ENCODE measurements at places on chromosomes 16 and 17.

GRCh38 chr16:28977703-28978662 lies 3.4 kb downstream of the SPNS1 start:
- no peak for DNase-seq

GRCh38 chr17:1905190-1905913 lies 75.5 kb downstream of the RPA1 start:
- DNase-seq: no peak

GRCh38 chr16:83171396-83171795 lies 544.6 kb downstream of the CDH13 start:
- no peak for DNase-seq

GRCh38 chr16:24936151-24936550 lies 79.0 kb downstream of the ARHGAP17 start:
- no peak for DNase-seq

- no peak for DNase-seq
Measured at GRCh38 chr17:75769536-75769935, 4.5 kb upstream of the GALK1 start.

DNA sequence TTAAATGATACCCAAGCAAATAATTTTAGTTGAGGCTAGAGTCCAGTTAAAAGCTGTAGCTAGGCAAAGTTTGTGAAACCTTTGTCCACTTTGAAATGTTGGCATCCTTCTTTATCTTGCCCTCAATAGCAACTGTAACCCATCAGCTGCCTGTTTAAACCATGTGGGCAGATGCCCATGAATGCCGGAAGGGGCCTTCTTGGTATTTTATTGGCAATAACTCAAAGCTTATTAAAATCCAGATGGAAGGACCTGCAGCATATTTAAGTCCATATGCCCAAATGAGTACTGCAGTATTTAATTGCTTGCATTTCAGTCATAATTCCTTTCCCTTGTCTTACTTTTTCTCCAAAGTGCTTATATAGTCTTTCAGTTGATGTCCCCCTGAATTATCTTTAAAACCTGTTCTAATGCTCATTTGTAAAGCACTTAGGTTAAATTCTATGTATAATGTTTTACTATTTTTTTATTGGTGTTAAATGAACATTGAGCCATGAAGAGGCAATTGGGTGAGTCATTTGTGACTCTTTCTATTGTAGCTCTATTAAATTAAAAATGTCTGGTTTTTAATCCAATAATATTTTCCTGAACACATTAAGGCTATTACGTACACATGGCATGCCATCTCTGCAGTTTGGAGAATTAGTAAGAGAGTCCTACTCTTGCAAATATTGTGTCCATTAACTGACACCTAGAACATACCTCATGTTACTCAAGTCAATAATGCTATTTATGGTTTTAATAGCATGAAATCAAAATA lies 225.3 kb downstream of the KCNJ2 start:
- no peak for DNase-seq

DNA sequence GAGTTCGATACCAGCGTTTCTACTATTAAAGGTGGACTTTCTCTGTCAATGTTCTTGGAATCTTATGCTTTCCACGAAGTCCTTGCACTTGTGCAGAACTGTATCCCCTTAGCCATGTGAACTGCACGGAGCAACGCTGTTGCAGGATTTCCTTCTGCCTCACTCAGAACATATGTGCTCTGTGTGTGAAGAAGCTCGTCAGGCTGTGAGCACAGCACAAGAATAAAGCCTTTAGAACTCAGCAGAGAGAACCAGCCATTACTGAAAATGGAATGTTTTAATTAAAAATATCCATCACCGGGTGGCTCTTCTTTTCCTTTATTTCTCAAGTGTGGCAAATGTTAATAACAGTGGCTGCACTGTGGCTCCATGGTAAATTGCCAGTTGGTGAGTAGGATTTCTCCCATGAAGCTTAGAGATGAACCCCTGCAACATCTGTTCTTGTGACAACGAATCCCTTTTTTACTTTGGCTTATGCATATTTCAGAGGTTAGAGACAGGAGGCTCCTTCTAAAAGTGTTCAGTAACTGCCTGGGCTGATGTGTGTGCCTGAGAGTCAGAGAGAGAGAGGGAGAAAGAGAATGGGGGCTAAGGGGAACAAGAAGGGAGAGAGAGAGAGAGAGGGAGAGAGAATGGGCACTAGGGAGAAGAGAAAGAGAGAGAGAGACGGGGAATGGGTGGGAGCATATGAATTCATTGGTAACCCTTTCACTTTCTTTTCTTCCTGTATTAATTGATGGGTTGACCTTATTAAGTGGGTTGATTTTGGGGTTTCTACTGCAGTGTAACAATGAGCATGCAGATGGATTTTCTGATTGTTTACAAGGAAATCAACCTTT lies 50.0 kb downstream of the RPTOR start:
- DNase-seq: no peak

All from memory B cell (primary cell).